NCI-H748 treated with DMSO at 0.1 percent for 48 hours (cell line): ENCODE measurements at places on chromosomes 2 and 18.

- DNase-seq, result no peak
Observed at GRCh38 chr2:204898928-204899640, 353.8 kb downstream of the PARD3B start.

DNA sequence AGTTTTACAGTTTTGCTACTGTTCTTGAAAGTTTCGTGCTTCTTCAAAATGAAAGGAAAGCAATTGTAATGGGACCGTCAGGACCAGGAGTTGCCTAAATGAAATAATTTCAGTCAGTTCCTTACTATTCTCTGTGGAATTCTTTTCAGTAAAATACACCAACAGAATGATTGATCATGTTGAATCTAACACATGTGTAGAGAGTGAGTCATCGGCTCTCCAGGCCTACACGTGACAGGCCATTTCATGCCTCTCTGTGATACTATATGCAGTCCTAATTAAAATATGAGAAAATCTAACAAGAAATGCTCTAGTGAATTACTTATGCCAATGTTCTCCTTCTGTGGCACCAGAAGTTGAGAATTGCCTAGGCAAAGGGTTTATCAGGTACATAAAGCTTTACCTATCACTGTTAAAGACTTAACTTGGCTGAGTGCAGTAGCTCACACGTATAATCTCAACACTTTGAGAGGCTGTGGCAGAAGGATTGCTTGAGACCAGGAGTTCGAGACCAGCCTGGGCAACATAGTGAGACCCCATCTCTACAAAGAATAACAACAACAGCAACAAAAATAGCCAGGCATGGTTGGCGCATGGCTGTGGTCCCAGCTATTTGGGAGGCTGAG, 199.4 kb downstream of the LRRTM1 start:
- DNase-seq, result no peak

DNA sequence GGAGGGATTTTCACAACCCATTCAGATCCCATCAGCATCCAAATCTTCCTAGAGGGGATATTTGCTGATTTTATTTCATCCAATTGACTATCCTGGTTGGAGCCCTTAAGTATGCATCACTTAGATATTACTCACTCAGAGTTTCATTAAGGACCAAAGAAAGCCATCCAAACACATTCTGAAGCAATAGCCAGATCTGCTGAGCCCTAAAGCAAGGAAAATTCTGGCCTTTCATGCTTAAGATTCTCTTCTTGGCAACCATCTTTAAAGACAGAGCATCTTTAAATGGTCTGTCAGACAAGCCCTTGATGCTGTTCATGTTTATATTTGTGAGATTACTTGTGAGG, 40.9 kb upstream of the C1D start:
- no peak for DNase-seq

DNA sequence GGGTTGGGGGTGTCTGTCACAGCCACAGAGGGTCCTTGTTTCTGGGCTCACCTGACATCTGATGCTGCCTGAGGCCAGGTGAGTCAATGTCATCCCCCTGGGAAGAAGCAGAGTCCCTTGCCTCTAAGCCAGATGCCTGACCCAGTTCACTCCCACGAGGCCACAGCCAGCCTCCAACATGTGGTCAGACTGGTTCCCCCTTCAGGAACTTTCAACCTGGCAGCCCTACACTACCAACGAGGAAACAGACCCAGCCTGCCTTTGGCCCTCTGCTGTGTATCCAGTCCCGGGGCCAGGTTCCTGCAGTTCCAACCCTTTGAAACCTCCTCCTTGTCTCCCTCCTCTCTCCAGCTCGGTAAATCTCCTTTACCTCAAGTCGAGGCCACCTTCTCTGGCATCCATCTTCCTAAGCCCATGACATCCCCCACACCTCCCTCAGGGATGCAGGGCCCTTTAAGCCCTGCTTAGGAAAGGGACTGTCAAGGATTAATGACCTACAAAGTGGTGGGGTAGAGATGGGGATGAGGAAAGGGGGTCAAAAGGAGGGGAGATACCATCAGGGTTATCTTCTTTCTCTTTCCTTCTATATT, 49.2 kb upstream of the SMAD2 start:
- no peak for DNase-seq

GRCh38 chr2:139367416-139367815, 587.2 kb upstream of the NXPH2 start:
- no peak for DNase-seq

DNA sequence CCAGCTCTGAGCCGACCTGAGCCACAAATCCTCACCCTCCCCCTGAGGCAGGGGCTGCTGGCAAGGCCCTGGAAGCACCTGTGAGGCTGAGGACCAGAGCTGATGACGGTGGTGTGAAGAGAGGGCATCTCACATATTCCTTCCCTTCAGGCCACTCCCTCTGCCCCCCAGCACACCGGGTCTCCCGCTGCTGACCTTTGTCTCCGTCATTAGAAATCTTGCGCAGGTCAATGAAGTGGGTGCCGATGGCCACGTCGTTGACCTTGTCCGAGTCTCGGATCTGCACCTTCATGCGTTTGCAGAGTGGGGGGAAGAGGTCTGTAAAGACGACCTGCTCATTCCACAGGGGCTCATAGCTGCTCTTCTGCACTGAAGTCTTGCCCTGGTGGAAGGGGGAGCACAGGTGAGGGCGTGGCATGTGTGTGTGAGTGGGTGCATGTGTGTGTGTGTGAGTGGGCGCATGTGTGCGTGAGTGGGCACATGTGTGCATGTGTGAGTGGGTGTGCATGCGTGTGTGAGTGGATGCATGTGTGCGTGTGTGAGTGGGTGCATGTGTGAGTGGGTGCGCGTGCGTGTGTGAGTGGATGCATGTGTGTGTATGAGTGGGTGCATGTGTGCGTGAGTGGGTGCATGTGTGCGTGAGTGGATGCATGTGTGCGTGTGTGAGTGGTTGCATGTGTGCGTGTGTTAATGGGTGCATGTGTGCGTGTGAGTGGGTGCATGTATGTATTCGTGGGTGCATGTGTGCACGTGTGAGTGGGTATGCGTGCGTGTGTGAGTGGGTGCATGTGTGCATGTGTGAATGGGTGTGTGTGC, 4.5 kb upstream of the OTOF start:
- DNase-seq, result no peak

GRCh38 chr2:218066926-218067515, 2.0 kb upstream of the RUFY4 start:
- no peak for DNase-seq

- no peak for DNase-seq
Observed at GRCh38 chr18:40904295-40904694, 1050.7 kb upstream of the PIK3C3 start.

GRCh38 chr2:159922563-159922962, 124.6 kb upstream of the CD302 start:
- DNase-seq, result no peak

GRCh38 chr18:8660316-8660715, 45.0 kb upstream of the MTCL1 start:
- no peak for DNase-seq

GRCh38 chr2:239014458-239015217, 166.8 kb downstream of the TWIST2 start:
- no peak for DNase-seq

DNA sequence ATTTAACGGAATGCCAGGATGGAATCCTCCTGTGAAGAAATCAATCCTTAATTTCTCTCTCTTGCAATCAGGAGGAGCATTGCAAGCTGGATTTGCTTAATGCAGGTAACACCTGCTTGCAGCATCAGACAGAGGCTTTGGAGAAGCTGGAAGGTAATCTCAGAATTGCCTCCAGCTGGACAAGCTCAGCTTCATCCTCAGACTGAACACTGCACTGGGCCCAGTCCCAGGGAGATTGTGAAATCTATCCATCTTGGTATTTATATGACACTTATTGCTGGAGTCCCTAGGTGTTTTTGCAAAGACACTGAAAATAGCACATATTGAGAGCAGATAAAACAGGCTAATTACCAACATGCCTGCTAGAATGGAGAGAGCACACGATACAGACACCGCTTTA, 179.4 kb upstream of the SESTD1 start:
- no peak for DNase-seq

DNA sequence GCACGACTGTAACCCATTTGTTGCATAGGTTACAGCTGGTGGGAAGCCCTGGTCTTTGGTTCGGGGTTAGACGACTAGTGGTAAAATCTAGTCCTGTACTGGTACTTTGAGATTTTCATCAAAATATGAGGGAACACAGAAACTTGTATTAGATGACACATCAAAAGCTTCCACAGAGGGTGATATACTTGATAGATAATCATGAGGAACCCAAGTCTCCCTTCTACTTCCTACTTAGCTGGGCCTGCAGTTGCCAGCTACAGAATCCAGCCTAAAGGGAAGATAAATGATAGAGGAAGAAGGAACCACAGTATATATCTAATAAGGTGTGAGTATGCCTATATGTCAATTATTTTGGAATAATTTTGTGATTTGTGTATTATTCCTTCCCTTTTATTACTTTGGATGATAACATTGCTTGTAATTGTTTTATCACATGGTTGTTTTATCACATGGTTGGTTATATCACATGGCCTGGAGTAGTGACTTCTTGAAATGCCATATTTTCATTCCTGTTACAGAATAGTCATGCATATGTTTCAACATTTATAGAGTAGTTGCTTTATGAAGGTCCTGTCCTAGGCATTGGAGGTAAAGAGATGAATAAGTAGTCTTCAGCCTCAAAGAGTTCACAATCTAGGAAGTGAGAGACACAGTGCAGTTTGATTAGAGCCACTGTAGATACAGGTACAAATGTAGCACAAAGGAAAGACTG, 2.9 kb downstream of the AGPS start:
- DNase-seq, result no peak

- no peak for DNase-seq
Observed at GRCh38 chr2:98810588-98810928, 79.6 kb upstream of the MGAT4A start.

DNA sequence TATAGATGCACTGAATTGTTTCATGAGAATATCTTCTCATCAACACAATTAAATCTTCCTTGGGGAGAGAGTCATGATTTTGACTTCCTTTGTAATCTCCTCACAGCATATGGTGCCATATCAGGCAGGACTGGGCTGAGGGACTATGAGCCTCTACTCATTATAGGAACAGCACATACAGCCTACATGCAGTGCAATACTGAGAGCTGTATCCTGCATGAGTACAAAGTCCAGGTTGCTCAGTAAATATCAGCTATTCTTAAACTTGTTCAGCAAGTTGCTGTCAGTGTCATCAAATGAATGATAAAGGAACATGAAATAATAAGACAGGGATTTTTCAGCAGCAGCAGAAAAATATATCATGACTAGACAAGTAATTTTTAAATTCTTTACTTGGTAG, 10.8 kb downstream of the DLGAP1 start:
- DNase-seq, result no peak
